Right atrium auricular region (tissue), 2 donors: ENCODE measurements at places on chromosomes 2 and 18. TPM values are rescaled to one million over a fixed set of nuclear protein-coding genes. Genes with fewer than 3 reads are reported as not detected.

- no peak for DNase-seq
Observed at GRCh38 chr2:33588232-33588631, 10.9 kb downstream of the FAM98A start.

DNA sequence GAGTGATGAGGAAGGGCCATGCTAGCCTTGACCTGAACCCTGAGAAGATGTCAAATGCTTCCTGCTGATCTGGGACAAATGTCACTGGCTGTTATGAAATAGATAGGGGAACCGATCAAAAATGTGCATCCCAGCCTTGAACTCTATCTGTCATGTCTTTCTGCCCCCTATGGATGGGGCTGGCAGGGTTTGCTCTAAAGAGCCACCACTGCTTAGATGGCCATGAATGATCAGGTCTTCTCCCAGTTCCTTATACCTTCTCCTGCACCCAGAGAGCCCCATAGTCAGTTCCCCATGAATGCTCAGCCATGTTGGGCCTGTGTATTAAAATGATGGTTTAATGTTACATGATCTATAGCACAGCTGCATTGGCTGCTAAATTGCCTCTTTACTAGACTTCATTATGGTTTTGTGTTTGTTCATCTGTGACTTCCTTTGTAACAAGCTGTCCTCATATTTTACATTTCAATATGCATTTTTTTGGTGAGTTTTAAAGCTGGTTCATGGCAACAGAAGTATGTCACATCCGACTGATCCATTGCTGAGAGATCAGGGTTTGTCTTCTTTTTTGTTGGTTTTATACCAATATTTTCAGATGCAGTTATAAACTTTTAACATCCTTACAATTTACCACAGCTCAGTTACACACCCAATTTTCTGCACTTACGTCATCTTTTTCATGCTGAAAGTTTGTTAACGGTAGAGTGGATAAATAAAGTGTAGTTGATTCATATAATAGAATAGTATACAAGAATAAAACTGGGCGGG, 56.3 kb upstream of the SMAD2 start:
- DNase-seq = no peak

DNA sequence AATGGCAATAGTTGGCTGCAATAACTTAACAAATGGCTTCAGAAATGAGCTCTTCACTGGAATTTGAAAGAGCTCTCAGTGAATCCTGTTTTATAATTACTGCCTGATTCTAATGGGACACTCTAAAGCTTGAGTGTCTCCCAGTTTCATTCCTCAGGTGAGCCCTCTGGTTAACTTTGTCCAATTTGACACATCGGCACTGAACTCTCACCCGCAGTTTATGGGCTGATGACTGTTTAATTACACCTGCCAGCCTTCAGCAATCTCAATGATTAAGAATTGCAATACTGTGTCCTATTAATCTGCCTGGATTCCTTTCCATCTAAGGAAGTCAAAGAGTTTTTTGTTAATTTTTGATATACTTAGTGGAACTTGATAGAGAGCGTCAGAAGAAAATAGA, 110.7 kb upstream of the NABP1 start:
- DNase-seq = no peak

SIX3 gene
- total RNA-seq = not detected

- no peak for DNase-seq
Observed at GRCh38 chr18:53991805-53992204, 232.7 kb downstream of the MBD2 start.

GRCh38 chr18:12309683-12310198, 1.7 kb downstream of the TUBB6 start:
- DNase-seq = peak; percentile 50

DNA sequence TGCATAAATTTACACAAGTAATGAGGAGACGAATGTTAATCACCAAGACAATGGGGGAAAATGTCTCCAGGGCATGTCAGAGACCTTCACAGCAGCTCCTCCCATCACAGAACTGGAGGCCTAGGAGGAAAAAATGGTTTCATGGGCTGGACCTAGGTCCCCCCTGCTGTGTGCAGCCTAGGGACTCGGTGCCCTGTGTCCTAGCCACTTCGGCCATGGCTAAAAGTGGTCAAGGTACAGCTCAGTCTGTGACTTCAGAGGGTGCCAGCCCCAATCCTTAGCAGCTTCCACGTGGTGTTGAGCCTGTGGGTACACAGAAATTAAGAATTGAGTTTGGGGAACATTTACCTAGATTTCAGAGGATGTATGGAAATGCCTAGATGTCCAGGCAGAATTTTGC, 152.2 kb upstream of the KCNJ3 start:
- no peak for DNase-seq

ABCB11 gene
- total RNA-seq = 0.33 TPM

DNA sequence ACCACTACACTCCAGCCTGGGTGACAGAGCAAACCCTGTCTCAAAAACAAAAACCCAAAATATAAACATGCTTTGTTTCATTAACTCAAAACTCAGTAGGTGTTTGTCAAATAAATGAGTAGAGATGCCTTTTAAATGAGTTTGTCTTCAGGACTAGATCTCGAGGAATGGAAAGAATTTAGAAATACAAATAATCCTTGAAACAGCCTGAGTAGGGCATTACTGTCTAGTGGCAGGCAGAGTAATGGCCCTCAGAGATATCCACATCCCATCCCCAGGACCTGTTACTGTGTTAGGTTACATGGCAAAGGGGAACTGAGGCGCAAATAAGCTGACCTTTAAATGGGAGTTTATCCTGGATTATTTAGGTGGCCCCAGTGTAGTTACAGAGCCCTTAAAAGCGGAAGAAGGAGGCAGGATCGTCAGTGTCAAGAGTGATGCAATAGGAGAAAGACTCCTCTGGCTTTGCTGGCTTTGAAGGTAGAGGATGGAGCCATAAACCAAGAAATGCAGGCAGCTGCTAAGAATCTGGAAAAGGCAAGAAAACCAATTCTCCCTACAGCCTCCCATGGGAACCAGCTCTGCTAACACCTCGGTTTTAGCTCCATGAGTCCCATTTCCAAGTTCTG, 63.0 kb downstream of the CABLES1 start:
- DNase-seq = no peak

- no peak for DNase-seq
Observed at GRCh38 chr2:138956116-138956515, 175.9 kb upstream of the NXPH2 start.

- DNase-seq = no peak
Observed at GRCh38 chr2:127110985-127111384, 4.0 kb upstream of the BIN1 start.

CDCA7 gene
- total RNA-seq = 0.48 TPM

DNA sequence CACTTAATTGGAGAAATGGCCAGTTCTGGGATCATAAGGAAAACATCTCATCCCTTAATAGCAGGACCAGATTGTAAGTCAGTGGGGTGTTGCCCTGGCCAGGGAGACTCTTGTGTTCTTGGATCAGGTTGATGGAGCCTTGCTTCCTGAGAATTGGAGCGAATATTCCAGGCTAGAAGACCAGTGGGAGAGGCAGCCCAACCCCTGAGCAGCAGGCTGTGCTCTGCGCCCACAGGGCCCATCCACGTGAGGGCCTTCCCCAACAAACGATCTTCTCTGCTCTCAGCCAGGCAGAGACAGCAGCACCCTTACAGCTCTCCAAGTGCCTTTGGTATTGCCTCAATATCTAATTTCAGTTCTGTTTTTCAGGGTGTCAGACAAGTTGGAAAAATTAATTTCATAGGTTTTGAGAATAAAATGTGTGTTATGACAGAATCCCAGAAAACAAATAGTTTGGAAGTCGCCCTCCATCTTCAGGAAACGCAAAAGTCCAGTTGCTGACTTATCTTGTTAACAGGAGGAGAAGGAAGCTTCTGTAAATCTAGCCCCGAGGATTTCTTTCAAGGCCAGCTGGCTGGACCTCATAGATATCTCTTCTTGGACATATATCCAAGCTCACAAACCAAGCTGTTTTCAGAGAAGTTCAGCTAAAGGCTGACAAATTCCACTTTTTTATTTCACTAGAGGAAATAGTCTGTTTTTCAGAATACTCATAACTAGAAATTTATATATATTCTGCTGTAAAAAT, 105.5 kb downstream of the COPS8 start:
- no peak for DNase-seq

DNA sequence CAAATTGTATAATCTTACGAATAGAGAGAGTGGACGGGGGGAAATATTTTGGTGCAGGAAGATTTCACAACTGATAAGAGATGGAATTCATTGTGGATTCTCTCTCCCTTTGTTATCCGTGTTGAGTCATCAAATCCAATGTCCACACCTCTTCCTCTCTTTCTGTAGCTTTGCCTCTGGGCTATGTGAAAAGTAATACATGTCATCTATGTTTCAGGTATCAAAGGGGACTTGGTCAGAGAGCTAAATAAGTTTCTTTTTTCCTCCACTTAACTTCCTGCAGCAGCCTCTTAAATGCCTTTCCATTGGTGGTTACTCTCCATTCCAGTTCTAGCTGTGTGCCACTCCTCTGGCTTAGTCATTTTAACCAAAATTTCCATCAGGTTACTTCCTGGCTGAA, 169.3 kb upstream of the NXPH2 start:
- DNase-seq = no peak

DNA sequence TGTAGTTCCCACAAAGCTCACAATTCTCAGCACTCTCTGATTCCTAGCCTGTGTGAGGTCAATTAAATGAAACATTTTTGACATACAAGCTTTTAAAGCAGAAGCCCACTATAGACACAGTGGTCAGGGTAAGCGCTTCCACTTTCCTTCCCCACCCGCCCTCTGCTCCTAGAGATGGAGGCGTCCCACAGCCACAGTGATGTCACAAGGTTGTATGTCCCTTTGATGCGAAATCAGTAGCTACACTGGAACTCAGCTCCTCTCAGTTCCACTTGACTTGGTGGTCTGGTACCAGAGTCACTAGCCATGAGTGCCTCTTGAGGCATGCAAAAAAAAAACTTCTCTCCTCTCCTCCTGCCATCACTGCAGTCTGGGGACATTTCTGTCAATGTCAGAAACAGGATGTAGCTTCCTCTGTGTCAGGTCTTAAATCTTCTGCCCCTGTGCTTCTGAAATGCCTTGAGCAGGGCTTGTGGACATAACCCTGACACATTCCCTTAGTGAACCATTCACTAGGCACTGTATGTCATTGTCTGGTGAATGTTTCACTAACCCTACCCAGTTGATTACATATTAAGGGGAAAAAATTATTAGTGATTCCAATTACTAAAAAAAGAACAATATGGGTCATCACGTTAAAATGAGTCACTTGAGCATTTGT, 7.8 kb downstream of the SULT1C4 start:
- DNase-seq = no peak

- no peak for DNase-seq
Observed at GRCh38 chr2:105889046-105889445, 144.3 kb downstream of the NCK2 start.

- DNase-seq = no peak
Observed at GRCh38 chr2:143953451-143954030, 566.4 kb downstream of the ZEB2 start.

GRCh38 chr2:36125702-36126101, 229.9 kb upstream of the CRIM1 start:
- no peak for DNase-seq

SCTR gene
- not detected for total RNA-seq
